Activated T-helper 1 cell treated with anti-CD3 and anti-CD28 coated beads, Interleukin-2, amount 50 U/mL, for 16 hours (primary cell): ENCODE measurements at places on chromosomes 6 and 20.

GRCh38 chr6:29510202-29510601, 22.4 kb upstream of the MAS1L start:
- DNase-seq: no peak

DNA sequence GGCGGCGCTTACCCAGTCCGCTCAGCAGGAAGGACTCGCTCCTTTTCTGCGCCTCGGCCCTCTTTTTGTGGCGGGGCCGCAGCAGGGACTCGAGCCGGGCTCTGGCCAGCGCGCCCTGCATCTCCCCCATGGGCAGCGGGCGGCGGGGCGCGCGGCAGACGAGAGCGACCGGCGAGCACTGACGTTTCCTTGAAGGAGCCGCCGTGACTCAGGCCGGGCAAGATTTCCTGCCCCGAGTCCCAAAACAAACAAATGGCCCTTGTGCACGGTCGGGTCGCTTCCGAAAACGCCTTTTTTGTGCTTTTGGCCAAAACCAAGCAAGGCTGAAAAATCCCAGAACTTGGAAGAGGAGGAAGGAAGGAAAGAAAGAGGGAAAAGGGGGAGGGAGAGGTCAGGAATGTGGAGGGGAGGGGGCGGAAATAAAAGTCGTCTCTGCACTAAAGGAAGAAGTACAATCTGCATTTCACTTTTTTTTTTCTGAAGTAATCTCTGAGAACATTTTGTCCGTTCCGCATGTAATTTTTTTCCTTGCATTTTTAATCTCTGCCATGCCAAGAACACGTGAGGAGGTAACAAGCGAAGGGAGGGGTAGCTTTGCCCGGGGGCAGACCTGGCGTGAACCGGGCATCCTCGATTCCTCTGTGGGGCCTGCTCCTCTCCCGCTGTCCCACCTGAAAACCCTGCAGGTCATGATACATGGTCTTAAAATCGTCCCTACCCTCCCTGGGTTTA, 123.3 kb upstream of the SLC2A12 start:
- DNase-seq: peak; percentile 25

DNA sequence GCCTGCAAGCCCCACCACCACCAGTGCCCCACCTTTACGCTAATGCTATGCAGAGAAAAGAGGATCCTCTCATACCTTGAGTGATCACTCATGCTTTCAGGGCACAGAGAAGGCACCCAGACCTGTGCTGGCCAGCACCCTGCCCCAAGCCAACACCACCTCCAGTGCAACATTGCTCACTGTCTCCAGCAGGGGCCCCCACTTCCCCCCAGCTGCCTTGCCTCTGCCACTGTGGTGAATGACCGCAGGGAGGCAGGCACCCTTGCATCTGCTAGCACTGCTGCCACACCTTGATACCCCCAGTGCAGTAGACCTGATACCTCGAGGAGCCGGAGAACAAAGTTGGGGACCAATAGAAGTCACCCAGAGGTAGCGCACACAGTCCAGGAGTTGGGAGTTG, 139.2 kb upstream of the PLN start:
- DNase-seq: no peak

DNA sequence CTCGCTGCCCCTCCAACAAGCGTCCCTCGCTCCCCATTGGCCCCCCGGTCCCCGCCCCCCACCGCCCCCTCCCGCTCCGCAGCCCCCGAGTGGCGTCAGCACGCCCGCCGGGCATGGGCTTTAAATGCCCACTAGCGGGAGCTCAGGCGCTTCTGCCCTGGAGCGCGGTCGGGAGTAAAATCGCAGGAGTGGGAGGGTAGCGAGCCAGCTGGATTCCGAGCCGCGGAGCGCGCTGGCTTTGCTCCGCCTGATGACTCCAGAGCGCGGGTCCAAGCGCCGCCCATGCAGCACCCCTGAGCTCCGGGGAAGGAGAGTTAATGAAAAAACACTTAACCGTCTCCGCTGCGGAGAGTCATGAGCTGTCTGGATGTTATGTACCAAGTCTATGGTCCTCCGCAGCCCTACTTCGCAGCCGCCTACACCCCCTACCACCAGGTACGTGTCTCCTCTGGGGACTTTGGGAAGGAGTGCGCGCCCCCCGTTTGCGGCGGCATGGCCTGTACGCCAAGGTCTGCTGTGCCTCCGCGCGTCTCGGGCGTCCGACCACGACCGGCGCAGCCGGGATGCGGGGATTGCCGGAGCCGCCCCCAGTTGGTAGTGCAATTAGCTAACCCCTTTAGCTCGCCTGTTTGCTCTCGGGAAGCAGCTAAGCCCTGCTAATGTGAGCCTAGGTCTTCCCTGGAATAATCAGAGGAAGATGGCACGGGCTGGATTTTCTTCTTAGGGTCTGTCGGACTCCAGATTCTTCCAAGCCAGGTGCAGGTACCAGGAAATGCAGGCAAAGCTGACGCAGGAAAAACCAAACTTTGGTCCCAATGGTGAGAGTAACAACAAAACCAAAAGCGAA, at the start of gene VGLL2:
Gene VGLL2 (plus strand): TSS at position 149 of the 847 bp plus-strand sequence. CDS start 206 bp downstream, at position 355.
- no peak for DNase-seq

- no peak for DNase-seq
Observed at GRCh38 chr6:32406197-32406596, 784 bp downstream of the BTNL2 start.

DNA sequence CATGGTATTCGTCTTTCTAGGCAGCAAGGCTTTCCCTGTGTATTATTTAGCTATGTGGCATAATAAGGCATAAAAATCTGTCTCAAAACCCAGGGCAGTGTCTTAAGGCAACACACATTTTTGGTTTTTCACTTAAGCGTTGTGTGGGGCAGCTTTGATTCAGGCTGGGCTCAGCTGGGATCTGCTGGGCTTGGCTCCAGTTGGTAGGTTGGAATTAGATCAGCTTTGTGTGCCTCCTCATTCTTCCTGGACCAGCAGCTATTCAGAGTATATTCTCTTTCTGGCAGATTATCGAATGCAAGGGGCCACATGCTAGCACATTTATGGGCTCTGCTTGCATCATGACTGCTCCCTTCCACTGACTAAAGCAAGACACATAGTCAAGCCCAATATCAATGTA, 487.9 kb downstream of the RFPL4B start:
- no peak for DNase-seq

GRCh38 chr6:34705241-34705640, 8.7 kb upstream of the ILRUN start:
- DNase-seq: no peak

GRCh38 chr20:9131841-9132240, 63.0 kb downstream of the PLCB4 start:
- no peak for DNase-seq

GRCh38 chr6:127073222-127073621, 45.2 kb upstream of the RSPO3 start:
- DNase-seq: no peak

GRCh38 chr6:12472601-12473038, 182.5 kb downstream of the EDN1 start:
- no peak for DNase-seq

GRCh38 chr20:32163951-32164350, 43.6 kb downstream of the PLAGL2 start:
- DNase-seq: no peak

GRCh38 chr20:6007094-6007528, 46.7 kb downstream of the LRRN4 start:
- DNase-seq: no peak

- DNase-seq: no peak
Observed at GRCh38 chr20:19886661-19887288, 128.7 kb downstream of the RIN2 start.

GRCh38 chr20:62949962-62950361, 2.5 kb upstream of the SLC17A9 start:
- no peak for DNase-seq

DNA sequence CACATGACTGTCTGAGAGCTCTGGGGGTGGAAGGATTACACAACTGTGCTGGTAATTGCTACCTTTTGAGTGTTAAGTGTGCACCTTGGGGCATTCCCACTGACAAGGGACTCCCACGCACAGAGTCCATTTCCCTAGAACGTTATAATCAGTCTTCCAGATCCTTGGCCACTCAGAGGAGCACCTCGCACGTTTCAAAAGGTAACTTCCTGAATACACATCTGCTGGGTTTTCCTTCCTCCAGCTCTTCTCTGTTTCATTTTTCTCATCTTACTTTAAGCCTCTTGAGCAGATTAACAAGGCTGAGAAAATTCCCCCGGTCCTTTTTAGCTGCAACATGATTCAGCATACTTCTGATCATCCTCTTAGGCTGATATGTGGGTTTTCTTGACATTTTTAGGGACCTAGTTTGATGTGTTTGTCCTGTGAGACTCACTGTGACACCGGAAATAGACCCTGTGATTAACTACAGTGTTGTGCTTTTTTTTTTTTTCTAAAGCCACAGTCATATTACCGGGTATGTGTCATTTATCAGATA, 98.4 kb upstream of the DUSP22 start:
- DNase-seq: no peak

DNA sequence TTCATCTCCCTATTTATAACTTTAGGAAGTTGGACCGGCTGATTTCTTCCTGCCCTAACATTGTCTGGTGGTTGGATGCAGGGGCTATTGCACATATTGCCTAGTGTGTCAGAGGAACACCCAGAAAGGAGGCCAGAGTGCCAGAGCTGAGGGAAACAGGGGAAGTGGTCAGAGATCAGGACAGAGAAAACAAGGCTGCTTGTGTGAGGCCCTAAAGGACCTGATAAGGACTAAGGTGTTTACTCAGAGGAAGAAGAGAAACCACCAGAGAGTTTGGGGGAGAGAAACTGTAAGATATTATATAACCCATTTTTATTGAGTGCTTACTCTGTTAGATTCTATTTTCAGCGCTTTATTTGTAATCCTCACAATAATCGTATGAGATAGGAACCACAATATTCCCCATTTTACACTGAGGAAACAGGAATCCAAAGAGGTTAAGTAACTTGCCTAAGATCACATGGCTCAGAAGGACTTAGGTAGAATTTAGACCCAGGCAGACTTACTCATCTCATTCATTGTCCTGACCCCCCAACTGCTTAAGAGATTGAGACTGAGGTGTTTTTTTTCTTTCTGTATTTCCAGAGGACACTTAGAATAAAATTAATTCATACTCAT, 54.0 kb upstream of the REV3L start:
- no peak for DNase-seq

DNA sequence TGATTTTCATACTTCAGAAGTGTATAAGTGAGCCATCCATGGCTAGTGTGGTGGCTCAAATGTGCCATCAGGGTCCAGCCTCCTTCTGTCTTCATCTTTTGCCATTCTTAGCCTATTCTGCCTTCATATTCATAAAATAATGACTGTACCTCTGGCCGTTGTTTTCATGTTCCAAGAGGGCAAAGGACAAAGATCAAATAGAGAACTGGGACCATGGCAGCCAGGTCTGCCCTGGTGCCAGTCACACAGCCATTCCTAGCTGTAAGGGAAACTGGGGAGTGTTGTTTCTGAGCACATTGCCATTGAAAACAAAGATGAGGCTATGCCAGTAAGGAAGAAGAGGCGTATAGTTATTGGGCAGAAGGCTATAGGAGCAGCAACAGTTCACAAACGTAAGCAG, 518.6 kb downstream of the TFAP2B start:
- DNase-seq: no peak

DNA sequence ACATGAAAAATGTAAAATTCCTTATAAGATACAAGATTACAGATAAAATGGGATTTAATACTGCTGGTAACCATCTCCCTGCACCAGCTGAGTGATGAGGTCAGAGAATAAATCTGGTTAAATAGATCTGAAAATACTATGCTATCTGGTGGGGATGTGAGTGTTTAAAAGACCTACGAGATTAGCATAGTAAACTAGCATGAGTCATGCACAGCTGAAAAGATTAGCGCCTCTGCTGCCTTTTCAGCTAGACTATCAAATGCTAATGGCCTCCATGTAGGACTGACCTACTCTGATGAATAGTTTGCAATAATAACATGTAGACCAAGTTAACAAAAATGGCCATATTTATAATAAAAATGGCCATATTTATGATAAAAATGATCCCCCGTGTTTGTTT, 553.3 kb downstream of the C6orf118 start:
- no peak for DNase-seq

DNA sequence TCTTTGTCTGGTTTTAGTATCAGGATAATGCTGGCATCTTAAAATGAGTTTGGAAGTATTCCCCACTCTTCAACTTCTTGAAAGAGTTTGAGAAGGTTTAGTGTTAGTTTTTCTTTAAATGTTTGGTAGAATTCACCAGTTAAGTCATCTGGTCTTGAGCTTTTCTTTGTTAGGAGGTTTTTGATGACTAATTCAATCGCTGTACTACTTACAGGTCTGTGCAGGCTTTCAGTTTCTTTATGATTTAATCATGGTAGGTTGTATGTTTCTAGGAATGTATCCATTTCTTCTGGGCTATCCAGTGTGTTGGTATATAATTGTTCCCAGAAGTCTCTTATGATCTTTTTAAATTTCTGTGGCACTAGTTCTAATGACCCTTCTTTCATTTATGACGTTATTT, 215.5 kb downstream of the LRFN2 start:
- DNase-seq: no peak

DNA sequence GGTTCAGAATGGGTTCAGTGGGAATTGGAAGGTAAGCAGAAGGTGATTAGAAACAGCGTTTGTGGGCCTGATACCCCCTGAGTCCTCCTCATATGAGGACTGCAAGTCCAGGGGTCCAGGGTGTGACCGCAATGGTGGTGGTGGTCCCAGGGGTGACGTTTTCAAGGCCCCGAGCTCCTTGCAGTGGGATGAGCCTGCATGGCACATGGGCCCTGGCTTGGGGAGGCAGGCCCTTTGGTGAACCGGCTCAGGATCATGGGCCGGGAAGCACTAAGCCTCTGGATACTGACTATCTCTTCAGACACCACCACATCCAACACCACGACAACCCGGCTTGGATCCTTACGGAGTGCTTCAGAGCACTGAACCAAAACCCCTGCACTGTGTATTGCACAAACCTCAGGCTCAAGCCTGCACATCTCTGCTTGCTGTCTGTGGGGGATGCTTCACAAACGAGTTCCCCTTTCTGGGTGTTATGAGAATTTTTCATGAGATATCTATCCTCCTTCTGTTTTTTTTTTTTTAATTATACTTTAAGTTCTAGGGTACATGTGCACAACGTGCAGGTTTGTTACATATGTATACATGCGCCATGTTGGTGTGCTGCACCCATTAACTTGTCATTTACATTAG, 67.9 kb downstream of the STK35 start:
- no peak for DNase-seq

DNA sequence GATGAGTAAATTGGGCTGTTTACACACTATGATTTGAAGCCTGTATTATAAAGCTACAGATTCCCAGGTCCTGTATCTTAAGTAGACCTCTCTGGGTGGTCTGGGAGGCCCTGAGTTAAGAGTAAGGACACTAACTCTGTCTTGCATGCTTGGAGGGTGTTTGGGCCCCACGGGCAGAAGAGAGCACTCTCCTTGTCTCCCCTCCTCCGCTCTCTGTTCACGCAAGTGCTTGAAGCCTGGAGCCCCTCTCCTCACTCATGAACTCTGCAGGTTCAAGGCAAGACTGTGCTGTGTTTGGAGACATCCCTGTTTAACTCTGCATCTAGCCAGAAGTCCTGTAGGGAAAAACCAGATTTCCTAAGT, 154.0 kb downstream of the ZDHHC14 start:
- no peak for DNase-seq

DNA sequence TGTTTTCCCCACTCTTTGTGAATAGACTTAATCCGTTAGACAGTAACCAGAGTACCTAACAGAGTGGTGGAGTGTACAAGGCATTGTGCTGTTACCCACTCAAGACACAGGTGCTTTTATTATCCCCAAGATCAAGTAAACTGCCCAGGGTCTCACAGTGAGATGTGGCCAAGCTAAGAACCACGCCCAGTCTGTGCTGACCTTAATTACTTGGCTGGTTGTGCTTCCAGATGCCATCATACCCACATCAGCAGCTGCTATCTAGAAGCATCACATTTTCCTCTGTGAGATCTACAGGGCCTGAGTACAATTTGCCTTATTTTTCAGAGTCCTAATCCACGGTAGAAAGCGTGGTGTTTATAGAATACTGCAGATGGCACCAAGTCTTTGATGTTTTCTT, 70.3 kb downstream of the GFRA4 start:
- no peak for DNase-seq
